ENCODE measurements at places on chromosomes 3 and 15. TPM values are rescaled to one million over a fixed set of nuclear protein-coding genes. Genes with fewer than 3 reads are reported as not detected.

The CFAP20DC gene
- 1.2 TPM for total RNA-seq

The SHC4 gene
- total RNA-seq: 0.17 TPM

DNA sequence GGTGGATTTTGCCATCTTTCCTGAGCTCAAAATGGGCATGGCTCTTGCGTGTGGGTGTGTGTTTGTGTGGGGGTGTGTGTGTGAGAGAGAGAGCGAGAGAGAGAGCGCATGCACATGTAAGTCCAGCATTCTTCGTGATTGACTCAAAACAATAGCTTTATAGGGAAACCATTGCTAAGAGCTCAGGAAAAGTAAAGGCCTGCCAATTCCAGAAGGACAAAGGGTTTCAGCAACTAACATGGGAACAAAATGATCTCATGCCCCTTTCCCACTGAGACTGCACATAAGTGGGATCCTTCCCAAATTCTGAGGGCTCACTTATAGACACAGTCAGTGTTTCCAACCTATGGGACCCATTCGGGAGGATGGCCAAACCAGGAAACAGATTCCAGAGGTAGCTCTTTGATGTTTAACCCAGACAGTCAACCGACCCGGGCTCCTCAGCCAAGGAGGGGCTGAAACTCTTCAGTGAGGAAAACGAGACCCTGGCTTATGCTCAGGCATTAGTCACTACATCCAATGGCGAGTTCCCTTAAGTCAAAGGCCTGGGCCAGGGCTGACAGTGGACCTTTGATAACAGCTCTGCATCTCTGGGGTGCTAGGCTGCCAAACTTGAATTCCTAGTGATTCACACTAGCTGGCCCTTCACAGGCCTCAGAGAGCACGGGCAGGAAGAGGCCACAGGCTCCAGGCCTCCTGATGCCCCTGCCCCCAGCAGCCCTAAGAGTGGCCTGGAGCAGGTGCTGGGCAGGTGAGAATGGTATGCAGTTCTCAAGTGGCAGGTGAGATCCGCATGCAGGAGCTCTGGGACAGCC, 305.0 kb upstream of the C2CD4B start:
- peak; percentile 62 for DNase-seq

DNA sequence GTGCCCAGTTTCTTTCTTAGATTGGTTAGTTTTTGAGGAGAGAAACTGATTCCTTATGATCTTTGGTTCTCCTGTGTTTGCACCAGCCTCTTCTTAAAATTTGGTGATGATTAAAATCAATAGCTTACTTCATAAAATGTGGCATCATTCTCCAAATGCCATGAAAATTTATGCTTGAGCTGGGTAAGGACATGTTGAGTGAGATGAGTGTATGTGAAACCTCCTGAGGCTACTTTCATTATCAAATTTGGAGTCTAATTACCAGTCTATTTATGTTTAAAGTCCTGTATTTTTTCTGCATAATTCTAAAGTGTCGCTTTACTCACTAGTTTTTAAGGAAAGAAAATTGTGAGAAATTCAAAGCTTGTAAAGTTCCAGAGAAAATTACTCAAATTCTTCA, 102.1 kb downstream of the DIPK2A start:
- DNase-seq: no peak

DNA sequence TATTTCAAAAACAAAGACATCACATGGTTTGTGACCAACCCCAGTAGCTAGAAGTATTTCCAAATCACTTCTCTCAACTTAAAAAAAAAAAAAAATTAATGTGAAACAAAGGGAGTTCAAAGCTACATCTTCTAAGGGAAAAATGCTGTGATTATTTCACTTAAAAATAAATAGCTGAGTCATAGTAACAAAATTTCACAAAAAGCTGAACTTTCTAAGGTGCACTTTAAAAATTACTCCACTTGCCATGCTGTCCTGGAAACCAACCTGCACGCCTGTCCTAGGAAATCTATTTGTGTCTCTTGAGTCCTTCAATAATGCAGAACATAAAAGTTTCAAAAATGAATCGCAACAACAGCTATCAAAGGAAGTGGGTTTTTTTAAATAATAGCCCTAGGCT, 1.8 kb downstream of the ACAP2 start:
- no peak for DNase-seq

DNA sequence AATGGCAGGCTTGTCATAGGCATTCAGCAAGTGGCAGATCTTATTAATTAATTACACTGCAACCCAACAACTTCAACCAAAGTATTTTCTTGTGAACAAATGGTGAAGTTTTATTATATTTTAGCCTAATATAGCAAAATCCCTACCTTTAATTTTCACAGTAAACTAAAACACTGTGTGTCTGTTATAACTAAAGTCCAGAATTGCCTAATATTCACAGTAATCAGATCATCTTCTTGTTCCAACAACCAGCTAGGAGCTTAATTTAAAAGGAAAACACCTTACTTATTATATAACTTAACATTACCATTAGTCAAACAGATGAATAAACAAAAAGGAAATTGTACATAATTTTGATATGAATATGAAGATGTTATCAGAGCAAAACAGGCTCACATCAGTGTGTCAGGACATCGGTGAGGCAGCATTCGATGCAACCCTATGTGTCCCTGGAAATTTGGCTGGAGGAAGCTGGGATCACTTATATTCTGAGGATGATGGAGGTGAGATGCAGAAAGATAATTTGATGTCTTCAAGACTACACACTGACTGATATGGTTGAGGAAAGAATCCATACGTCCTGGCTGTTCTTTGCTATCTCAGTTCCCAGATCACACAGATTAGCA, 189.3 kb upstream of the EIF1B start:
- no peak for DNase-seq

The KLHL24 gene
- total RNA-seq: 139 TPM

DNA sequence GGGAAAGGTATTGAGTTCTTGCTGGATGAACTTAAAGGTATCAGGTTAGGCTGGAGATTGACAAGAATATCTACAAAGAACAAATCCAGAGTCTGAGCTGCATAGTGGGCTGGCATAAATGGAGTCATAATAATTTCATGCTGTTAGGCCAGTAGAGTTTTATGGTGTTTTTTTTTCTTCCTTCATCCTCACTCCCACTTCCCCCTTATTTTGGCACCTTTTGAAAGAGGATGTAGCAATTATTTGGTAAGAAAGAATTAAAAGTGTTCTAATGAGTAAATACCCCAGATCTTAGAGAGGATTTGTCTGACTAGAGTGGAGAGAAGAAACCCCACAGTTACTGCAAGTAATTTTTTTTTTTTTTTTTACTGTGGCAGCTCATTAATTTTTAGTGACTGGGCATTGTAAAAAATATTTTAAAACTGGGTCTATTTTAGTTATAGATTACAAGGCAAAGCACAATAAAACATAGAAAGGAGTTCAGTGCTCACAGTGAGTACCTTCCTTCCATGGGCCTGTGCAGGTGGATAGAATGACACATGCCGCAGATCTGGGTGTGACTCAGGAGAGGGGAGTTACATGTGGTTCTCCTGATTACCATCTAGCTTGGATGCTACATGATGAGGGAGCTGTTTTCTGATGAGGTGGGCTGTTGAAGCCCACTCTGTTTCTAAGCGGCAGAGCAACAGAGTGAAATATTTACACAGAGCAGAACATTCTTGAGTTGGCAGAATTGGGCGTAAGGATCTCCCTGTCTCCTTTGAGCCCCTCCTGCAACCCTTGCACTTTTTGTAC, 5.3 kb downstream of the EDEM1 start:
- DNase-seq: no peak

- peak; percentile 91 for DNase-seq
These were observed 25.2 kb downstream of the ARPP21 start for GRCh38 chr3:35664460-35664919.

GRCh38 chr3:60268123-60268522, 983.1 kb downstream of the FHIT start:
- DNase-seq: no peak

DNA sequence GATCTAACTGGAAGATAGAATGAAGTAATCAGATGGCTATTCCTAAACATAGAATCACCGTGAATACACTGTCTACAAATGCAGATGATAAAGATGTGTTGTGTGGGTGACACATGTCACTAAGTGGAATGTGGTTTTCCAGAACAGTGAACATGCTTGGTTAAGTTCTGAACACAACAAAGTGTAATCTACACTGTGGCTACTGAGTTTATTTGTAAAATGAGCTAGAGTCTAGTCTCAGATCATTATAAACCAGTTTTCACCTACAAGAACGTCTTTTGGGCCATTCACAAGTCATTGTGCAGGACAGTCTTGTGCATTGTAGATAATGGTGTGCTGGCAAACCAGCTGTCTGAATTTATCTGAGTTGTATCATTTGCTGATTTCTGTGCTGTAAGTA, 35.3 kb downstream of the OXNAD1 start:
- DNase-seq: no peak

DNA sequence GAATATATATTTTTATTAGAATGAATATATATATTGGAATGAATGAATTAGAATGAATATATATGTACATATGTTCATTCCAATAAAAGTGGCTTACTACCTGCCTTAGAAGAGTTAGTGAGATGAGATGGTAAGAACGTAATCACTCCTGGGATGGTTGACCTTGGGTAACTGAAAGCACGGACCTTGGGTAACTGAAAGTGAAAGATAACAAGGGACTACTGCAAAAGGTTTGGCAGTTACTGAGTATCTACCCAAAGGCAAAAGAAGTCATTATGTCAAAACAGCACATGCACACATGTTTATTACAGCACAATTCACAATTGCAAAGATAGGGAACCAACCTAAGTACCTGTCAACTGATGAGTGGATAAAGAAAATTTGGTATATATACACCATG, 16.5 kb downstream of the ARNT2 start:
- no peak for DNase-seq

DNA sequence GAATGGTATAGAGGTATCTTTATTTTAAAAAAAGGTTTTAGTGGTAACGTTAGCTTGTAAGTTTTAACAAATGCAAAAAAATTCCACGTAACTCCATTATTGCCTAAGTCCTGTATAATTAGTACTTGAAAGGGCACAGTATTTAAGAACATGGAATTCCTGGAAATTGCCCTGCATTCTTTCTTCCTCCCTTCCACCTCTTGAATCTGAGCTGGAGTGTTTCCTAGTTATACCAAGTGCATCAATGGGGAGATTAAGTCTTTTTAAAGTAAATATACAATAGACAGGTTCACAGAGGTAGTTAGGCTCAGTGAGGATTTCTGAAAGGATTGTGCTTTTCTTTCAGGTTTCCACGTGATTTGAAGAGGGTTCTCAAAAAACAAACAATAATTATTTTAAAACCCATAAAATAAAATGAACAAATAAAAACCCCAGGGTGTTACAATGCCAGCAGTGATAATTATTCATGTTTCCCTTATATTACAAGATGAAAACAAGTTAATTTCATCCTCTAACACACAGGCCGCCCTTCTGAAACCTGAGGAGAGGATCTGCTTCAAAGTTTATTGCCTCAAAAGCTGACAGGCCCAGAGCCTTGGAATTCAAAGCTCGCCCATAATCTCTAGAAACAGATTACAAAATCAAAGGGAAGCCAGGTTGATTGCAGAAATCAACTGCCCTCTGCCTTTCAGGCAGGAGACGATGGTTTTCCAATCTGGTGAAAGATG, 128.8 kb upstream of the LMOD3 start:
- no peak for DNase-seq

The SPINK8 gene
- not detected for total RNA-seq

The UROC1 gene
- total RNA-seq: not detected

The ITPKA gene
- total RNA-seq: 0.56 TPM

The SLC28A2 gene
- total RNA-seq: not detected

DNA sequence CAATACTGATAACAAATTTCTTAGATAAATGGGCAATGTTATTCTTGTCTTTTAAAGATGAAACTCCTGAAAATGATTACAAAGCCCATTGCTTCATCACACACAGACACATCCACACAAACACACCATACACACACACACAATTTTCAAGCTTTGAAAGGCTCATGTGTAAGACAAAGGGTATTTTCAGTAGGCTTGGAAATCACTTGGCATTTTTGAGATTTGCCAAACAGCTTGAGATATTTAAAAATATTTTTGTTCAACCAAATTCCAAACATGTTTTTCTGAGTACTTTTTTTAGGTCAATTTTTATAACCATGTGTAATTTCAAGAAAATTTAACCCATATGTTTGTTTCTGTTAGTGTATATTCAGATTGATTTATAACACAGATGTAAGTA, 283.7 kb downstream of the ROBO2 start:
- no peak for DNase-seq

The CDHR4 gene
- not detected for total RNA-seq

DNA sequence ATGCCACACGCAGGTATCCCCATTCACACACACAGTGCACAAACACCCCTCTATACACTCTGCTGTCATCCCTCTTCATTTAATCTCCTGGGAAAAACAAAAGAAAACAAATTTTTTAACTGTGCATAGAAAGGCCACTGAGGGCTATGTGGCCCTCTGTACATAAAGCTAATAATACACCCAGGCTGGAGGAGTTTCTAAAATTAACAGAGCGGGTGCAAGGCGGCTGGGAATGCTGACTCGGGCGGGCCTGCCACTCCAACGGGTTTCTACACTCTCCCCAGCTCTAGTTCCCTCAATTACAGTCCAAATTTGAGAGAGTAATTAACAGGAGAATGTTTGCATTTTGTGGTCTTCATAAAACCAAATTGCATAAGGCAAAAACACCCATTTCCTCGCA, 23.1 kb downstream of the HCN4 start:
- DNase-seq: no peak

The CLDN1 gene
- 0.79 TPM for total RNA-seq

All from dermis blood vessel endothelial cell (primary cell).